ENCODE measurements at places on chromosomes 1 and 21.

- DNase-seq, result no peak
Measured at GRCh38 chr1:45767035-45767434, 16.6 kb upstream of the IPP start.

DNA sequence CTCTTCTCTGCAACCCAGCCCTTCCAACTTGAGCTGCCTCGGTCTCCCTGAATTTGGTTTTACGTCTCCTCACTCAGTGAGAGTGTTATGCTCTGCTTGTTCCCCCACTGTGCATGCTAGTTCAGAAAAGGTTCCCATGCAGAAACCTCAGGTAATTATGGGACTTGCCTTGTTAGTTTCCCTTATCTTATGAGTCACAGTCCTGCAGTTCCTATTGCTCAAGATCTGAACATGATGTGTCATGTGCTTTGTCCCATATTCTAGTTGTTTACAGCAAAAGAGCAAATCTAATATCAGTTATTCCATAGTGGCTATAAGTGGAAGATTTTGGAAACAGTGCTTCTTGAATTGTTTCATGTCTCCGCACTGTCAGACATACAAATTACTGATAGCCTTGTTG lies 74.4 kb downstream of the DUSP10 start:
- DNase-seq, result no peak

- no peak for DNase-seq
Measured at GRCh38 chr1:218817691-218818465, 355.8 kb upstream of the LYPLAL1 start.

- no peak for DNase-seq
Measured at GRCh38 chr21:15848634-15849560, 119.1 kb downstream of the USP25 start.
